T-cell (primary cell): ENCODE measurements at places on chromosomes 1 and 21. TPM values are rescaled to one million over a fixed set of nuclear protein-coding genes. Genes with fewer than 3 reads are reported as not detected.

DNA sequence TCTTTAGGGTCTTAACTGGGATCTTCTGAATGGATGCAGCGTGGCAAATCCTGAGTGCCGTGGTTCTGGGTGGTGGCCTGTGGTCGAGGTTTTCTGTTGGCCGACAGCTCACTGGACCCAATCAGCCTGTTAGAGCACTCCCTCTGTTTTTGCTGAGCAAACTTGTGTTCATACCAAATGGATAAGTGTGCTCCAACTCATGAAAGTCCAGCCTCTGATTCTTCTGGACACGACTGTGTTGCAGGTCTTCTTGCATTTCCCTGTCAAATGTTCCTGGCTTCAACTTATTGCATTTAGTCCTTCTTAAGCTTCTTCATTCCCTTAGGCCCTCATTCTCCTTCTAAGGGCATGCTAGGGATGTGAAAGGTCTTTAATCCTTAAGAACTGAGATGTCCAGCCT, 63.7 kb downstream of the AJAP1 start:
- H3K36me3 ChIP-seq: no peaks in the 10 kb centered on the region
- H3K4me3 ChIP-seq: no peak overlapping the region

The SPOCD1 gene
- not detected for total RNA-seq

- no peak for DNase-seq
- no peak overlapping the region for H3K27ac ChIP-seq
- no peaks in the 10 kb centered on the region for H3K36me3 ChIP-seq
- no peak overlapping the region for H3K4me3 ChIP-seq
- H3K27me3 ChIP-seq: no peaks in the 10 kb centered on the region
Observed at GRCh38 chr21:16194095-16194787, 464.5 kb downstream of the USP25 start.

GRCh38 chr1:230744382-230744781, 2.8 kb upstream of the CAPN9 start:
- no peaks in the 10 kb centered on the region for H3K4me1 ChIP-seq
- no peak for DNase-seq
- H3K27me3 ChIP-seq: no peaks in the 10 kb centered on the region
- H3K4me3 ChIP-seq: no peak overlapping the region
- H3K27ac ChIP-seq: no peak overlapping the region
- no peaks in the 10 kb centered on the region for H3K36me3 ChIP-seq

GRCh38 chr1:108000184-108000583, 35.2 kb upstream of the VAV3 start:
- no peak overlapping the region for H3K27ac ChIP-seq
- no peaks in the 10 kb centered on the region for H3K27me3 ChIP-seq
- no peak overlapping the region for H3K4me3 ChIP-seq
- no peaks in the 10 kb centered on the region for H3K4me1 ChIP-seq

The BNIPL gene
- total RNA-seq: 2.6 TPM

DNA sequence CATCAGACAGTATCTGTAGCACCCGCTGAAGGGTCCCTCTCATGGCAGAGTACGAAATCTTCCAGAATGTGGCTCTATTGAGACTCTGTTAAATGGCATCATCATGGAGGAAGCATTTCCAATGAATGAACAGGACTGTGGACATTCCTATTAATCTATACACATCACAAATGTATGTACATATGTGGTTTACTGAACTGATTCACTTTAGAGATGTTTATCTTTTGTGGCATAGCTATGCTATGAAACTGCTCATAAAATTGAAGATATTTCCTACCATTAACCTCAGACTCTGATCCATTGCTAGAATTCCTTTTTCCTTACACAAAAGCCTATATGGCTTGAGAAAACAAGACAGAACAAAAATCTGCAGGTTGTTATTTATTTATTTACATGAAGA, 259.6 kb upstream of the RRP15 start:
- H3K27me3 ChIP-seq: no peaks in the 10 kb centered on the region
- H3K36me3 ChIP-seq: no peaks in the 10 kb centered on the region
- H3K27ac ChIP-seq: no peak overlapping the region
- no peak for DNase-seq
- no peak overlapping the region for H3K4me3 ChIP-seq

- no peak for DNase-seq
- H3K4me1 ChIP-seq: peaks cover 41% of the 10 kb centered on the region
- no peak overlapping the region for H3K27ac ChIP-seq
Observed at GRCh38 chr1:29122682-29123052, 1.0 kb downstream of the TMEM200B start.

The DNAJC28 gene
- 0.92 TPM for total RNA-seq

GRCh38 chr1:23477359-23478144, 6.4 kb downstream of the ASAP3 start:
- DNase-seq: no peak
- H3K4me3 ChIP-seq: no peak overlapping the region
- H3K4me1 ChIP-seq: no peaks in the 10 kb centered on the region
- no peaks in the 10 kb centered on the region for H3K36me3 ChIP-seq
- no peak overlapping the region for H3K27ac ChIP-seq

- H3K27me3 ChIP-seq: no peaks in the 10 kb centered on the region
- DNase-seq: peak; percentile 51
- H3K4me3 ChIP-seq: peak overlapping the region; percentile 60
- peaks cover 42% of the 10 kb centered on the region for H3K4me1 ChIP-seq
- no peaks in the 10 kb centered on the region for H3K36me3 ChIP-seq
- H3K27ac ChIP-seq: peak overlapping the region; percentile 73
Observed at GRCh38 chr1:20184997-20185833, 681 bp upstream of the UBXN10 start.

GRCh38 chr1:67682659-67683197, 2.3 kb upstream of the GADD45A start:
- no peaks in the 10 kb centered on the region for H3K27me3 ChIP-seq
- H3K36me3 ChIP-seq: no peaks in the 10 kb centered on the region
- DNase-seq: no peak
- no peak overlapping the region for H3K4me3 ChIP-seq
- no peak overlapping the region for H3K27ac ChIP-seq

DNA sequence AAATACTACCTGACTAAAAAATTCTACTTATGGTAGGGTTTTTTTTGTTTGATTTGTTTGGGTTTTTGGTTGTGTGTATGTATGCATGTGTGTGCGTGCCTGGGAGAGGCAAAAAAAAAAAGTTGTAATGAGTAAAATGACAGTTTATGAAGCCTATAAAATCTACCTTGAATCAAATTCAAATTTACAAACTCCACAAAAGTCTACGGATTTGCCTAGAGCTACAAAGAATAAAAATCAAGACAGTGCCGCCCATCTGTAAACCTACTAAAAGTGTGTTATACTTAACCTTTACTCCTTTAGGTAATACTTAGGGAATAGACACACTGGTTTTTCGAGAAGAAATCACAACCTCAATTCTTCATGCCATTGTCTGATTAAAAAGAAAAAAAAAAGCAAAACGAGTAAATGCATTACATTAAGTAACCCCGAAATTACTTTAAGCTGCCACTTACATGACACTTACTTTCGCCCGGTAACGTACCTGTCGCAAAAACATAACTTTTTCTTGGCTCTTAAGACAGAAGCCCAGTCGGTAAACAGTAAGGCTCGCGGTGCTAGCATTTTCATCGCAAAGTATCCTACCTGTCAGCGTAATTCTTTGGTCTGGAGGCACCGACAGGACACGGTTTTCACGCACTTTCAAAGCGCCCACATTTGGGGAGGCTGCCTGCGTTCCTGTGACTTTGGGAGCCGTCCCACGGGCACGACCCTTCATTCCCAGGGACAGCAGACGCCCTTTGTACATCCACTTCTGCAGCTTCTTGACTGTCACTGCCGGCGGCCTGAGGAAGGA, 951 bp downstream of the SYDE2 start:
- H3K4me3 ChIP-seq: peak overlapping the region; percentile 68
- no peaks in the 10 kb centered on the region for H3K36me3 ChIP-seq
- H3K27me3 ChIP-seq: peaks cover 5% of the 10 kb centered on the region
- H3K27ac ChIP-seq: no peak overlapping the region
- DNase-seq: no peak
- peaks cover 10% of the 10 kb centered on the region for H3K4me1 ChIP-seq

GRCh38 chr1:72235062-72235461, 47.3 kb downstream of the NEGR1 start:
- H3K27ac ChIP-seq: no peak overlapping the region
- H3K36me3 ChIP-seq: no peaks in the 10 kb centered on the region
- H3K27me3 ChIP-seq: no peaks in the 10 kb centered on the region
- no peak for DNase-seq

The CASZ1 gene
- total RNA-seq: 13.6 TPM

DNA sequence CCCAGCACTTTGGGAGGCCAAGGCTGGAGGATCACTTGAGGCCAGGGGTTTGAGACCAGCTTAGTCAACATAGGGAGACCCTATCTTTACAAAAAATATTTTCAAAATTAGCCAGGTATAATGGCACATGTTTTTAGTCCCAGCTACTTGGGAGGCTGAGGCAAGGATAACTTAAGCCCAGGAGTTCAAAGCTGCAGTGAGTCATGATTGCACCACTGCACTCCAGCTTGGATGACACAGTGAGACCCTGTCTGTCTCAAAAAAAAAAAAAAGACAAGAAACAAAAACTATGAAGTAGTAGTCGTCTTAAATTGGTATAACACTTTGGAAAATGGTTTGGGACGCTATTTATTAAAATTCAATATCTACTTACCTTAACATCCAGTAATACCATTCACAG, 7.7 kb downstream of the AIM2 start:
- DNase-seq: no peak
- peaks cover 5% of the 10 kb centered on the region for H3K4me1 ChIP-seq
- no peaks in the 10 kb centered on the region for H3K27me3 ChIP-seq
- H3K4me3 ChIP-seq: no peak overlapping the region
- peak overlapping the region; percentile 87 for H3K27ac ChIP-seq

The LENEP gene
- 1.6 TPM for total RNA-seq

DNA sequence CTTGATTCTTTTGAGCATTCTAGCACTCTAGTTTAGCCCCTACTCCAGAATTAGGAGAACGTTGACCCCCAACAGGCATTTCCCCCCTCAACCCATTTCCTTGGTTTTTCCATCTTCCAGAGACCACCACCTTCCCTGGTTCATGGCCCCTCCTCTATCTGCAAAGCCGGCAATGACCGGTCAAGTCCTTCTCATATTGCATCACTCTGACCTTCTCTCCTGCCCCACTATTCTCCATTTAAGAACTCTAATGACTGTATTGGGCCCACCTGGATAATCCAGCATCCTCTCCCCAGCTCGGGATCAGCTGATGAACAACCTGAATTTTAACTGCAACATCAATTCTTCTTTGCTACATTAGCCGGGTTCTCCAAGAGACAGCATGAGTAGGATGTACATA, 437.4 kb downstream of the NPHP4 start:
- no peaks in the 10 kb centered on the region for H3K4me1 ChIP-seq
- no peaks in the 10 kb centered on the region for H3K27me3 ChIP-seq
- DNase-seq: no peak
- no peak overlapping the region for H3K27ac ChIP-seq

GRCh38 chr1:157025385-157025784, 20.2 kb downstream of the ARHGEF11 start:
- H3K4me1 ChIP-seq: no peaks in the 10 kb centered on the region
- H3K27ac ChIP-seq: no peak overlapping the region
- no peaks in the 10 kb centered on the region for H3K27me3 ChIP-seq
- H3K4me3 ChIP-seq: no peak overlapping the region

The CLDN17 gene
- not detected for total RNA-seq

- no peaks in the 10 kb centered on the region for H3K36me3 ChIP-seq
- DNase-seq: no peak
- H3K4me1 ChIP-seq: no peaks in the 10 kb centered on the region
- no peaks in the 10 kb centered on the region for H3K27me3 ChIP-seq
Observed at GRCh38 chr21:38914528-38915293, 109.0 kb downstream of the ETS2 start.

DNA sequence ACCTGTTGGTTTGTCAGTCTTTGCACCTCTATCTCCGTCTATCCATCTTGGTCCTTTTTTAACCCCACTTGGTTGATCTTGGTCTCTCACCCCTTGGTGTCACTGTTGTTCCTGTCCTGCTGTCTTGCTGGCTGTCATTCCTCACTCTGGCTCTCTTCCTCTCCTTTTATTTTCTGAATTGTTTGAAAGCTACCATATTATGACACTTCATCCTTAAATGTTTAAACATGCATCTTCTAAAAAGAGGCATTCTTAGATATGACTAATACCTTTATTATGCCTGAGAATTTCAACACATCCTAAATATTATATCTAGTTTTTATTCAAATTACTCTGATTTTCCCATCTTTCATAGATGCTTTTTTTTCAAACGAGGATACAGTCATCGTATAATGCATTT, 37.0 kb downstream of the BACH1 start:
- H3K4me1 ChIP-seq: no peaks in the 10 kb centered on the region
- DNase-seq: no peak
- no peaks in the 10 kb centered on the region for H3K27me3 ChIP-seq
- H3K27ac ChIP-seq: no peak overlapping the region

DNA sequence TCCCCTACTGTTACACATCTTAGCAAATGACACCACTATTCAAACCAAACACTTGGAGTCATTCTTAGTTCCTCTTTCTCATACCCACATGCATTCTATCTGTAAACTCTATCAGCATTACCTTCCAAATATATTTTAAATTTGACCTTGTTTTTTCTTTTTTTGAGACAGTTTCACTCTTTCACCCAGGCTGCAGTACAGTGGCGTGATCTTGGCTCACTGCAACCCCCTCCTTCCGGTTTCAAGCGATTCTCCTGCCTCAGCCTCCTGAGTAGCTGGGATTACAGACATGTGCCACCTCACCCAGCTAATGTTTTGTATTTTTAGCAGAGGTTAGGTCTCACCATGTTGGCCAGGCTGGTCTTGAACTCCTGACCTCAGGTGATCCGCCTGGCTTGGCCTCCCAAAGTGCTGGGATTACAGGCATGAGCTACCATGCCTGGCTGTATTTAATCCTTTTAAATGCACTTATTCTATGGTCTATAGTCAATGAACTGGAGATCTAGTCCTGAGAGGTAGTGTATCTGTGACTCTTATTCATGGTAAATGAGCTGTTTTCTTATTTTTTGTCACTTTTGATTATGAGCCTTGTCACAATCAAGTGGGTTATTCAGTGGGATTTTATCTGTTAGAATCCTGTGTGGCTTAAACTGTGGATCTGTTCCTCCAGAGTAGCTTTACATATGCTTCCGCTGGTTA, 73.1 kb downstream of the GATAD2B start:
- H3K27me3 ChIP-seq: no peaks in the 10 kb centered on the region
- H3K36me3 ChIP-seq: peaks cover 21% of the 10 kb centered on the region
- H3K4me3 ChIP-seq: no peak overlapping the region
- DNase-seq: no peak
- no peaks in the 10 kb centered on the region for H3K4me1 ChIP-seq

- no peak for DNase-seq
- H3K4me3 ChIP-seq: no peak overlapping the region
- peaks cover 22% of the 10 kb centered on the region for H3K4me1 ChIP-seq
- no peaks in the 10 kb centered on the region for H3K27me3 ChIP-seq
Observed at GRCh38 chr1:179034720-179035119, 9.0 kb downstream of the FAM20B start.

- no peak overlapping the region for H3K4me3 ChIP-seq
- DNase-seq: no peak
- no peaks in the 10 kb centered on the region for H3K4me1 ChIP-seq
- no peaks in the 10 kb centered on the region for H3K36me3 ChIP-seq
- H3K27ac ChIP-seq: no peak overlapping the region
Observed at GRCh38 chr1:159229896-159230295, 25.2 kb downstream of the ACKR1 start.
